ENCODE measurements at places on chromosomes 13 and 19.

GRCh38 chr19:12723381-12723640, 421 bp downstream of the TNPO2 start:
- DNase-seq: no peak

DNA sequence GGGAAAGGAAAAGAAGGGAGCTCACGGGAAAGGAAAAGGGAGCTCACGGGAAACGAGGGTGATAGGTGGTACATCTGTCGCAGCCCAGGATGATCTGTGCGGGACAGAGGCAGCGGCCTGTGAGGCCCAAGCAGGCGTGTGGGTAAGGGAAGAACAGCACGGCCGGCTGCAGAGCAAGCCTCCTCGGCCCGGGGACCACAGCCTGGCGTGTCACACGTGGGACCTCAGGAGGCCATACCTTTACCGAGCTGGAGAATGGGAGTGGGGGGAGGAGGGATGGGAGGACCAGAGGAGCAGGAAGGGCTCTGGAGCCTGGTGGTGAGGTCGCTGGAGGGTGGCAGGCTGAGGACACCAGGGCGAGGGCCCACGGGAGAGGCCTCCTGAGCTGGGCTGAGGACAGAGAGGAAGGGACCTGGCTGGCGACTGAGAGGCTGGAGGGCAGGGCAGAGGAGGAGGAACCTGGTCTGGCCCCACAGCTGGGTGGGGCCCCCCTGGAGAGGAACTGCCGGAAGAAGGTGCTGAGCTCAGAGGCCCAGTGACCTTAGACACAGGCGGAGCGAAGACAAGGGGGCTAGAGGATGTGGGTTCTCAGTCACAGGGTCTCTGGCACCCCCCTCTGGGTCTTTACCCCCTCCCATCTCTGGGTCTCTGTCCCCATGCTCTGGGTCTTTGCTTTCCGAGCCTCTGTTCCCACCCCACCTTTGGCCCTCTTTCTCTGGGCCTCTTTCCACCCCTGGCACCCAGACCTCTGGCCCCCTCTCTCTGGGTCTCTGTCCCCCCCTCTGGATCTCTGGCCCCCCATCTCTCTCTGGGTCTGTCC, 2.9 kb upstream of the FTL start:
- DNase-seq: peak; percentile 44

GRCh38 chr13:51006067-51006845, 96.7 kb downstream of the RNASEH2B start:
- no peak for DNase-seq

- DNase-seq: no peak
These were observed 81.8 kb downstream of the GPR12 start for GRCh38 chr13:26678796-26679195.

DNA sequence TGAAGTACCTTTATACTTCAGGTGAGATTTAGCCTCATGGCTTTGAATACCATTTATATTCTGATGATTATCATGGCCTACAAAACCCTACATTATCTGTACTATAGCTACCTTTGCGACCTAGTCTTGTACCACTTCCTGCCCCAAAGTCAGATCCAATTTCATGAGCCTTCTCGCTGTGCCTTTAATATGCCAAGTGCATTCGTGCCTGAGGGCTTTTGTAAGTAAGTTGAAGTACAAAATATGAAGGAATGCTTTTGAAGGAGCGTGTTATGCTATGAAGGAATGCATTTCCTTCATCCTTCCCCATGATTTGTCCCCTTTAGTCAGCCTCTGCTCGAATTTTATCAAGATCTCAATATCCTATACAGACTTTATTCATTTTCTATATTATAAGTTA, 9.2 kb upstream of the RASL11A start:
- DNase-seq: no peak

GRCh38 chr19:39389631-39390414, 1.1 kb downstream of the PAF1 start:
- no peak for DNase-seq

All from CD4-positive, alpha-beta T cell treated with Interleukin-2 at 100 ng/mL for 4 hours (primary cell).